Stimulated activated naive B cell treated with anti-CD40 and anti-IgM and Interleukin-4, amounts not matched to agents 10 μg/mL and 1 μg/mL and 100 μg/mL, for 72 hours (primary cell): ENCODE measurements at places on chromosomes 6 and 20.

DNA sequence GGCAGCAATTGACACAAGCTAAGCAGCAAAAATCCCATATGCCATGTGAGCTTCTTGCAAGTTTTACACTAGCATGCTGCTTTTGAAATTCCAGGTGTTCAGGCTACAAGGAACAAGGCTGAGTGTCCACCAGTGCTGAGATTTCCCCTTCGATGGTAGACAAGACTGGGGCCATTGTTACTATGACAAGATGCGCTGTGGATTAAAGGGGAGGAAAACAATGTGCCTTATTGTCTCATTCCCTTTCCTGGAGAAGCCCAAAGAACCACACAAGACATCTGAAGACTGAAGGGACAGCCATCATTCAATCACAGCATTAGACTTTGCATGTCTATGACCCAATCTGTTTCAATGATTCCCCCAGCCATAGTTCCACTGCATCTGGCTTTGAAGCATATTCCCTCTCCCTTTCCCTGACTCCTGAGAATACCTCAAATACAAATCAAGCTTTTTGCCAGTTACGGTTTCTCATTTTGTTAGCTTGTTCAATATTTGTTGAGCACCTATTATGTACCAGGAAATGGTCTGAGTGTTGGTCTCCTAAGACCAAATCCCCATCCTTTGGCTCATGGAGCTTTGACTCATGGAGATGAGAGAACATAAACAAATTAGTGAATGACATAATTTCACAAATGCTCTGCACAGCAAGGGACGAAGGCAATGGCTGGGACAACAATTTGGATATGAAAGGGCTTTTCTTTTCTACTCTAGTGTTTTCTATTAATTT is 23.4 kb upstream of the SCGN start:
- no peak for DNase-seq

- no peak for DNase-seq
Measured at GRCh38 chr6:168590406-168590805, 149.4 kb downstream of the SMOC2 start.

GRCh38 chr6:149934249-149935156 is 7.3 kb upstream of the ULBP2 start:
- peak; percentile 60 for DNase-seq

DNA sequence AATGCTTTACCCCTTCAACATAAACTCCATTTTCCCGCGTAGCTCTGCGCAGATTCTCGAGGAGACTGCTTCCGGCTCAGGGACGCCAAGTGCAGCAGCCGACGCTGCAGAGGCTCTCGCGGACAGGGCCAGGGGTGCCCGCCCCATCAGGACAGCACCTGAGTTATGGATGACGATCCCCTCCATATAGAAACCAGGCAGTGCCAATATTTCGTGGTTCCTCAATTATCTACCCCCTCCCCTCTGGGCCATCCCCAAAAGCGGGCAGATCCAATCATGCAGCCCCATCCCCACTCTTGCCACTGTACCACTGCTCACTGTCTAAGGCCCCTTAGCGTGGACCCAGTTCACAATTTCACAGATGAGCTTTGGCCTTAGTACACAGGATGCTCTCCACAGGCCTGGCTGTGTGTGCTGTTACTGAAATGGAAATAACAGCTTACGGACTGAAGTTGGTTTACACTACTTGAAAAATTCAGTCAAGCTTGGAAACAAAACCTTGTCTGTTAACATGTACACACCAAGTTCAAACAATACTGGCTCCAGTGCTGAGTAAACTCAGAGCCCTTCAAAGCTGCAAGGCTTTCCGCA is 74.5 kb downstream of the DACT2 start:
- DNase-seq: no peak

DNA sequence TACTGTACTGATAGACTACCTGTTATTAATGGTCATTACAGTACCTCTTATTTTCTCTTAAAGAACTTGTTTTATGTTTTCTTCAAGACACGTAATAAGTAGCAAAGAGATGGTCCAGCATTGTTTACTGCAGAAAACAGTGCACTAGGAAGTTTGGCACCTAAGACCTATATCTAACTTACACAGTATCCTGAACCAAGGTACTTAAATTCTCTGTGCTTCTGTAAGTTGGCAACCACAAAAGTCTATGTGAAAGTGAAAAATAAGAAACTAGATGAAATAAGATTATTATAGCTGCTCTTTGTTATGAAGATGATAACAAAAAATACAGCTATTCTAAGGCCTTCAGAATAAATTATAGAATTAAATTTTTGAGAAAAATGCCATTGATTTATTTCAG is 411.7 kb upstream of the SOX4 start:
- no peak for DNase-seq

DNA sequence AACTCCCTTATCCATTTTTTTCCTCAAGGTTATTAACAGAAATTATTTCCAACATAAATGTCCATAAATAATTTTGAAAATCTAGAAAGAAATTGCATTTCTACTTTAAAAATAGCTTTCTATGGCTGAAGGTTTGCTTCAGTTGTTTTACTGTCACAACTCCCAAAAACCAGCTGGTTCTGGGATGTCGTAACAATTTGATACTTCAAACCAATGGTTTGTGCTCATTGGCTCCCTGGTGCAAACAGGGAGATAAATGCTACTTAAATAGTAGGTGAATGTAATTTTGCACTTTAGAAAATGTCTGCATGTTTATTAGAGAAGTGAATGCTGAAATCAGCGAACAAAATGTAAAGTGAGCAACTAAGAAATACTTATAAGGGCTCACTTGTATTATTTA is 31.1 kb downstream of the LAMA2 start:
- no peak for DNase-seq

- no peak for DNase-seq
Measured at GRCh38 chr20:10939331-10939941, 265.6 kb upstream of the JAG1 start.

GRCh38 chr6:115842338-115842737 is 218.4 kb downstream of the FRK start:
- DNase-seq: no peak

- DNase-seq: no peak
Measured at GRCh38 chr6:168472363-168472762, 31.4 kb downstream of the SMOC2 start.

DNA sequence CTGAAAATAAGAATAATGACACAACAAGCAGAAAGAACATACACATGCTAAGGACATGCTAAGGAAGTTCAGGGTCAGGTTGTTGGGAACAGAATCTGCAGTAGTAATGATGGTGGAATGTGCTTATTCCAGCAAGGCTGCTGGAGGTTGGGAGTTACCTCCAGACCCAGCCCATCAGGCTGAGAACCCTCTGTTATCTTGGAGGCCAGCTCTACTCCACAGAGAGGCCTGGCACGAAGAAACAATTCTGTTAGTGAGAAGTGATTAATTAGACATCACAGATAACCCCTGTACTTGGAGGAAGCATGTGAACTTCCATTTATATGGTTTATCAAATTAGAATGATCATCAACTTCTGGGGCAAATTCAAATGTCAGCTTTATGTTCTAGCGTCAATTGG is 22.1 kb upstream of the ARHGAP18 start:
- no peak for DNase-seq

- no peak for DNase-seq
Measured at GRCh38 chr20:13291157-13291556, 70.1 kb downstream of the ISM1 start.

- no peak for DNase-seq
Measured at GRCh38 chr20:402496-402885, 5.6 kb upstream of the RBCK1 start.

DNA sequence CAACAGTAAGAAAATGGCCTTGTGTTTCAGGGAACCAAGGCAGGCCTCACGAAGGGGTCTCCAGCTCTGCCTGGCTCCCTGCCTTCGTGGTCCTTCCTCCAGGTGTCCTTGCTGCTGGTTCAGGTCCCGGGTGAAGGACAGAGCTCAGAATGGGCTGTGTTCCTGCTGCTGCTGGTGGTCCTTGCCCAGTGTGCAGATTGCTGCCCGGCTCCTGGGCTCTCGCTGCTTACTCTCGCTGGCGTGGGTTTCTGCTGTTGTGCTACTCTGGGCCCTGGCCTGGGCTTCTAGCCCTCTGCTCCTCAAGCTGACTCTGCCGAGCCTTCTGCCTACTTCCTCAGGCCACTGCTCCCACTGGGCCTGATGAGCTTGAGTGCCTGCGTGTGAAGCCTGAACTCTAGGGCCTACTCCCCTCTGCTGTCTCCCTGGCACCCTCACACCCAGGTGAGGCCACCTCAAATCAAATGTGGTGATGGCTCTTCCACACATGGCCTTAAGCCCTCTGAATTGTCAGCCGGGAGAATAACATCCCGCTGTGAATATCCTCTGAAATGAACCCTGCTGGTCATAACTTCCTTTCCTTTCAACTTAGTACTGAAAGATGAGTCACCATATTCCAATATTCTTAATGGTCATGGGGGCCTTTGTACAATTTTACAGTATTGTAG is 171.6 kb downstream of the FOXC1 start:
- no peak for DNase-seq

- no peak for DNase-seq
Measured at GRCh38 chr20:33822991-33823390, 11.8 kb downstream of the CHMP4B start.

DNA sequence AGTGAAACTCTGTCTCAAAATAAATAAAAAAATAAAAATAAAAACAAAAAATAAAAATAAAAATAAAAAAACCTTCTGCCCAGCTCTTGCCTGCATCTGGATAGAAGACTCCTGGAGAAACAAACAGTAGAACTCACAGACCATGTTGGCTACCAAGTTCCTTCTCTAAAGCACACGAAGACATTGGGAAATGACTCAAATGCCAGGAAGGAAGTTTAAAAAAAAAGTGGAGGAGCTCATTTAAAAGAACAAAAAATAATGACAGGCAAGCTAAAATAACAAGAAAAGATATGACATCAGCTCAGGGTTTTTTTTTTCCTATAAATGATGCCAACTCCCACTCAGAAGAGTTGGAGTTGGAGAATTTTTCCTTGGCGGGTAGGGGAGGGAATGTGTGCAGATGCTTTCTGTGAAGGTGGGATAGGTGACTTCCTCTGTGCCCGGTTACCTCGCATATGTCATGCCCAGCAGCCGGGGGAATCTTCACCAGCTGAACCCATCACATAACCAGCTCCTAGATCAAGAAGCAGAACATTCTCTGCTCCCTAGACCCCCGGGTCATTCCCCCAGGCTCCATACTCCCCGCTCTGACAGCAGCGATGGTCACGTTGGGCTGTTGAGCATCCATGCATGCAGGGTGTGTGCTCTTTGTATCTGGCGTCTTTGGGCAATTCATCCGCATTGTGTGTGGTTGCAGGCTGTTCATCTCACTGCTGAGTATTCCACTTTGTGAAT is 17.3 kb upstream of the CD93 start:
- no peak for DNase-seq

DNA sequence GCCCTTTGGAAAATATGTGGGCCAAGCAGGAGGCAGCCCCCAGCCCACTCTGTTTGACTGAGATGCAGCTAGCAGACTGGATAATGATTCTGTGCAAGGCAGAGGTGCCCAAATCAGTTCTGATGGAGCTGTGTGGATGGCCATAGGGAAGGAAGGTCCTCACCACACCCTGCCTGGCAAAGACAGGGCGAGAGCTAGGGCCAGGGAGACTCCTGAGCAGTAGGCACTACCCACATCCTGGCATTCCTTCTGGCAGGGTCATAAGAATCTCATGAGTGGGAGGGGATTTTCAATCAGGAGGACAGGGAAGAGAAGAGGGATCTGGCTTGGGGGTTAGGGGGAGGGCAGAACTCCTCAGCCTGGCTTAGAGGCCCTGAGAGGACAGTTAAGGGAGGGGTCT is 18.6 kb upstream of the TREM2 start:
- DNase-seq: no peak

GRCh38 chr20:25626779-25627178 is 3.0 kb upstream of the NANP start:
- no peak for DNase-seq

DNA sequence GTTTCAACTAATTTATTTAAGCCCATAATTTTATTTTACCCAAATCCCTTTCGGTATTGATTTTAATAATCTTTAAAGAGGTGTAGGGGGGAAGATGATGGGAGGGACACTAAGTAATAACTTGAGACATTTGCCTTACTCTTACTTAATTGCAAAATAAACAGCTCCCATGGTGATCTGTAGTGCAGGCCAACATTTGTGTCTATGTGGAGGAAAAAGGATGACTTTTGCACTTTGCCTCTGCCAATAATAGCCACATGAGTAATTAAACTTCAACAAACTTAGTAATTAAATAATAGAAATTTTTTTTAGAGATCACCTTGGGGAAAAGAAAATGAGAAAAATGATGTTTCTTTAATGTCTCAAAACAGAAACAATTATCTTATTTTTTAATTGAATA is 29.9 kb upstream of the CD2AP start:
- no peak for DNase-seq

DNA sequence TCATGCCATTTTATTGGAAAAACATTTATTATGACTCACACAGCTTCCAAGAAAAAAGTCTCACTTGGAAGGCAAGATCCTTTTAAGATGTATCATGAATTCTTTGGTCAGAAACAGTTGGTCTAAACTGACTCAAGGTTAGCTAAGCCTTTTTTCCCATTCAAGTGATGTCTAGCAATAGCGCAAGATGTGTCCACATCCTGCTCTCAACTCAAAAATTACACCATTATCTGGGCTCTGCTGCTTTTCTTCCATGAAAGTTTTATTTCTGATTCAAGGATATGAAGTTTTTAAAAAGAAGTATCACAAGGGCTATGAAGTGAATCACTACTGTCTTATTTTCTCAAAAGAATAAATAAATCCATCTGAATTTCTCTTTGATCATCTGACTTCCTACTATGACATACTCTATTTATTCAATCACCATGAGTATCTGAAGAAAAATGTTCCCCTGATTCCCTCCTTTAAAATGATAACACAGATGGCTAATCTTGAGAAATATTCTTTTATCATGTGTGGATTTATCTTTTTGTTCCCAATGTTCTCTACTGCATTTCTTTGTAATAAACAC is 139.2 kb downstream of the AHI1 start:
- DNase-seq: no peak

DNA sequence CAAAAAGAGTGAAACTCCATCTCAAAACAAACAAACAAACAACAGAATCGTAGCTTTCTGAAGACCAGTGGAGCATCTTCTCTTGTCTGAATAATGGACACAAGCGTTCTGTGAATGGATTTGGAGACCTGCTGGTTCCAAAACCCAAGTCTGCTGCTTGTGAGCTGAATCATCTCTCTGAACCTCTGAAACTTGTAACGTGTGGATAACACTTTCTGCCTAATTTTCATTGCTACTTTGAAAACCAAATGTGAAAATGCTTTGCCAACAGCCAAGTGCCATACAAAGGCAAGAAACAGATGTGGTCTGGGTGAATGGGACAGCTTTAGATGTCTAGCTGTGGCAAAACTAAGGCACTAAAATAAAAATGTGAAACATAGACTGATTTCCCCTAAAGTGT is 44.3 kb downstream of the PHACTR1 start:
- DNase-seq: no peak

- DNase-seq: peak; percentile 47
Measured at GRCh38 chr6:43172104-43173007, 1.3 kb downstream of the SRF start.

GRCh38 chr6:116291701-116292396 is 12.1 kb upstream of the TSPYL1 start:
- no peak for DNase-seq
